ENCODE measurements at places on chromosomes 1 and 21.

DNA sequence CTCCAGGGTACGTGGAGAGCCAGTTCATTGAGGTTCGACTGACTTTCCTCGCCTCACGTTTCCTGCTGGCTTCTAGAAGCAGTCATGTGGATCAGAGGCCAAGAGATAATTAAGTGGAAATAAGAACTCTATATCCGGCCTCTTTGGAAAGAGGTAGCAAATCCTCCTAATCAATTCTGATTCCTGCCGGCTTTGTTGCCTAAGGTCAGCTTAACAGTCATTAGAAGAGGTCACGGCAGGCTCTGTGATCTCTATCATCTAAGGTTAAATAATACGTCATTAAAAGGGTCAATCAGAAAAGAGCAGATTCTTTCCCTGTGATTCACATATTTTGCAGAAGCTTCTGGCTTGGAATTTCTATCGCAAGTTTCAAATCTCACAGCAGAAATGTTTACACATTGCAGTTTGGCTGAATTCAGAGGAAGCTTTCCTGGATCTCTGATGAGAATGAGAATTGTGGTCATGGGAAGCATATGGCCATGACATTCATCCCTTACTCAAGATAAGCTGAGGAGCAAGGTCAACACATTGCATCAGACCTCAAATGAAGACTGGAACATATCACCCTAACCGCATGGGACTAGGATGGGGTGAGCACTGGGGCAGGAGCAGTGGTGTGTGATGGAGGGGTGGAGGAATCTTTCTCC is 189.4 kb downstream of the PBX1 start:
- DNase-seq: no peak

DNA sequence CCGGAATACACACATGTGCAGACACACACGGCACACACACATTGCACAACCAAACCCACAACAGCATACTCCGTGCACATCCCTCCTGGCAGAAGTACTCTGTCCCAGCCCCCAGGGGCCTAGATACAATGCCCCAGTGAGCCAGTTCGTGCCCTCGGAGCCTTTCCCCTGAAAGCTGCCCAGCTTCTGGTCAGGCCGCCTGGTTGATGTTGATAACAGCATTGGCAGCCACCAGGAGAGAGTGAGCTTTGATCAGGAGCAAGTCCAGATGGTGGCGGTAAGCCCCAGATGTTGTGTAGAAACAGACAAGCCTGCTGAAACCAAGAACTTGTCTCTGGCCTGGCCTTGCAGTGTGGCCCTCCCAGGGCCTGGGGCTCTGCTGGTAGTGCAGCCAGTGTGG is 109.1 kb downstream of the GRIK3 start:
- DNase-seq: no peak

- DNase-seq: no peak
Measured at GRCh38 chr21:36125512-36126207, 9.2 kb upstream of the CBR3 start.

DNA sequence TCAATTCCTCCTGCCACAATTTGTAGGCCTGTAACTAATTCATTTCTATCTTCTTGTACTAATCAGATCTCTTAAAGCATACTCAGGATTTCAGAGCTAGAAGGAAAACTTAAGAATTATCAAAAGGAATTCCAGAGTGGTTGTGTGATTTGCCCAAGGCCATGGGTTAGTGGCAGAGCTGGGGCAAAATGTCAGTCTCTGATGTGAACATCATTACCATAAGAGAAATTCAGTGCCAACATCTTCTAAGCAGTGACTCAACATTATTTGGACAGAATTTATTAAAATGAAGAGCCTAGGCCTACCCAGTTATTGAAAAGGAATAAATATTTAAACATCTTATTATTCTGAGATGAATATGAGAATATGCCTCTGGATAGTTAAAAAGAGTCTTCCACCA is 14.5 kb downstream of the ST6GALNAC5 start:
- no peak for DNase-seq

GRCh38 chr1:245212221-245212710 is 57.5 kb downstream of the KIF26B start:
- DNase-seq: no peak

GRCh38 chr1:200338451-200338850 is 71.4 kb downstream of the ZNF281 start:
- no peak for DNase-seq

DNA sequence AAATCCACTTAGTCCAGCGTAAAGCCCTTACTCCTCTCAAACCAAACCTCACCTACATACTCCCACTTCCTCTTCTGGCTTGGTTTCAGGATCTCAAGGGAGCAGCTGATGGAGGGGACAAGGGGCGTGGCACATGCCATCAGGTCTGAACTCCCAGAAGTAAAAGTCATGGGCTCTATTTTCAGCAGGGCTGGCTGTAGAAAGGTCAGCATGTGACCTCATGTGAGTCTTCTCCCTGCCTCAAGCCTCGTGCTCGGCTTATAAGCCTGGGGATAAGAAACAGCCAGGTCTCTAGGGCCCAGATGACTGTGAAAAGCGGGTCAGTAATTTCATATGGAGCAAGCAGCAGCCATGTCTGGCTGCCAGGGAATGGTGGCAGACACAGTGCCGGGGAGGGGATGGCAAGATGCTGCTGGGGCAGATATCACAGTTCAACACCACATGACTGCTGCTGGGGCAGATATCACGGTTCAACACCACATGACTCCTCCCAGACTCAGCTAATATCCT is 227.9 kb downstream of the KCNH1 start:
- DNase-seq: no peak

- no peak for DNase-seq
Measured at GRCh38 chr21:39715804-39716397, 29.1 kb upstream of the IGSF5 start.
